ENCODE measurements at places on chromosomes 5 and 9.

DNA sequence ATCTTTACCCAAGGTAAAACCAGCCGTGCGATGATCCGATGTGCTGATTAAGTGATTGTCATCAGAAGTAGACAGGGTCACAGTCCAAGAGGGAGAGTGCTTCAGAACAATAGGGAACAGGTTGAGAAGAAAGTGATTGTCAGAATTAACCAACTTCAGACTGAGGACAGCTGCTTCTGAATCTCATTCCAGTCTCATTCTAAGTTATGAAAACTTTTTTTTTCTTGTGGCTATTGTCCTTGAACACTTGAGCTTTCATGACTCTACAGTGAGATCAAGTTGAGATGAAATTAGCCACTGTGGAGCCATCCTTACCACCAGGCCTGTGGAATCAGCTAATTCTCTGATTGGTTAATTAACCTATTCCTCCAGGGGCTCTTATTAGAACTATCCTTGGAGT is 159.9 kb upstream of the WWC1 start:
- no peak for DNase-seq

- peak; percentile 65 for DNase-seq
Measured at GRCh38 chr9:69822116-69822750, 1.6 kb downstream of the CFAP95 start.

- no peak for DNase-seq
Measured at GRCh38 chr9:10928372-10928771, 315.6 kb upstream of the PTPRD start.

GRCh38 chr9:69342769-69343168 is 17.8 kb downstream of the ENTREP1 start:
- DNase-seq: no peak

- DNase-seq: peak; percentile 33
Measured at GRCh38 chr9:97689401-97690180, 7.5 kb downstream of the XPA start.

GRCh38 chr5:151718646-151719045 is 31.9 kb upstream of the SPARC start:
- DNase-seq: peak; percentile 94

GRCh38 chr9:86405926-86406325 is 51.7 kb upstream of the TUT7 start:
- peak; percentile 89 for DNase-seq

DNA sequence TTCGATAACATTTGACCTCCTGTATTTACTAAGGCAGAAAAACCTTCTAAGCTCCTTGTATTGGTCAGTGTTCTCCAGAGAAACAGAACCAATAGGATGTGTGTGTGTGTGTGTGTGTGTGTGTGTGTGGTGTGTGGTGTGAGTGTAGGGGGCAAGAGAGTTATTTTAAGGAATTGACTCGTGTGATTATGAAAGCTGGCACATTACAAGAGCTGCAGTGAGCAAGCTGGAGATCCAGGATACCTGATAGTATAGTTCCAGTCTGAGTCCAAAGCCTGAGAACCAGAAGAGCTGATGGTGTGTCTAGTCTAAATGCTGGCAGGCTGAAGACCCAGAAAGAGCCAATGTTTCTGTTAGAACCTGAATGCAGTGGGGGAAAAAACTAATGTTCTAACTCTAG is 21.2 kb upstream of the PIK3R1 start:
- no peak for DNase-seq
